ENCODE measurements at places on chromosomes 11 and 22.

GRCh38 chr11:73152861-73153483 lies 10.9 kb upstream of the FCHSD2 start:
- DNase-seq, result no peak

- no peak for DNase-seq
Observed at GRCh38 chr11:60570970-60571369, 55.8 kb downstream of the MS4A13 start.

DNA sequence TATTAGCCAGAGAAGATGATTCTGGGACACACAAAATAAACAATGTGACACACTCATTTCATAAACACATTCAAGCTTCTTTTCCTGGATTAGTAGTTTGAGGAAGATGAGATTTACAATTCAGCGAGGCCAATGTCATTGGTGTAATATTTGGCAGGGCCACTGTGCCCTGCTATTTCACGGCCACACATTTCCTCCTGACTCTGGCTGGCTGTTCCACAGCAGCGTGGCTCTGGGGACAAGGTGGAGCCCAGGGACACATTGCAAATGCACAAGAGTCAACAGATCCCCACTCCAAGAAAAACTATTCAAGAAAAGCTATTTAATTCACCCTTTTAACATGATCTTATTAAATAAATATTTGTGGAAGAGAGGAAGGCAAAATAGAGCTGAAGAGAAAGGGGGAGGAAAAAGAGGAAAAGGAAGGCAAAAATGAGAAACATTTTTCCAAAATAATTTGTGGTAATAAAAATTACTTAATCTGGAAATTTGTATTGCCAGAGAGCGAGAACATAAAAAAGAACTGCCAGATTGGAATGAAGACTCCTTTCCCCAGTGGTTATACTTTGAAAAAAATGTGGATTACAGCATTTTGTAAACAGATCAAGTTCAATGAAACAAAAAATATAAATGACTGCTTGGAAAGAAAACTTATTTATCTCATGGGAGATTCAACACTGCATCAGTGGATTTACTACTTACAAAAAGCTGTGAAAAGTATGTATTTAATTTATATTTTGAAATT lies 27.1 kb downstream of the NXPE2 start:
- no peak for DNase-seq

DNA sequence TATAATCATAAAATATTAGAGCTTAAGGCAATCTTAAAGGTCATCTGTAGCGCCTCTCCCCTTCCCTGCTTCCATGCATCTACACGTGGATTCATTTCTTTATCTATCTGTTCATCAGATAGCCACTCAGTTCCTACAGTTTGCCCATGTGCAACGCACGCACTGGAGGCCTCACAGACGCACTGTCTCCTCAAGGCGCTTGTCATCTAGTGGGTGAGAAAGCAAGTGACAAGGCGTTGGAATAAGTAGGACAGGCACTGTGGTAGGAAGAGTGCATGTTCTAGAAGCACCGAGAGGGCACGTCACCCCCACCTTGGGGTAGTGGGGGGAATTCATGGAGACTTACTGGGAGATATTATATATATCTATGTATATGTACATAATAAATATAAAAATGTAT lies 20.8 kb upstream of the JAM3 start:
- DNase-seq, result no peak

DNA sequence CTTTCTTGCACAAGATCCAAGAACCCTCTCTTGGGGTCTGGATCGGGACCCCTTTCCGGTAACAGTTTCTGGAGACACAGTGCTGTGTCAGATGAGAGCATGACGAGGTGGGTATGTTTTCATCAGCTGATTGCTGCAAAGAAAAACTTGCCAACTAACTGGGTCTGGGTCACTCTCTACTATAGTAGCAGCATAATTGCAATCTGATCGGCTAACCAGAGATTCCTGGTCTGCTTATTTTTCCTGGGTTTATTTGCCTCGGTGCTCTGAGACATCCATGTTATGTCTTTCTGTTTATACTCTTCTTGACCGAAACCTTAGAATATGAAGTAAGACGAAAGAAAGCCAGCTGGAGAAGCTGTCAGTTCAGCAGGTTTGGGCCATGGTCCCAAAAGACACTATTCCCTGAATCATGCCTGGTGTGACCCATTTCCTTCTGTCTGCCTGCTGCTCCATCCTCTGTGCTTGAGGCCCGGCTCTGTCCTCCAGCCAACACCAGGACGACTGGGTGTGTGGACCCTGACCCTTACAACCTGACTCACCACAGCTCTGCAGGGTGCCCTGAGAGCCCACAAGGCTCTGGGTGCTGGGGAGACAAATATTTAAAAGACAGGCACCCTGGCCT lies 24.1 kb upstream of the CLMP start:
- no peak for DNase-seq

Measured in stimulated activated CD8-positive, alpha-beta memory T cell treated with anti-CD3 and anti-CD28 coated beads, Interleukin-7, amount 100 ng/mL, for 48 hours (primary cell).